ENCODE measurements at places on chromosomes 16 and 17.

- DNase-seq, result no peak
Observed at GRCh38 chr17:61411261-61412142, 11.9 kb downstream of the TBX2 start.

DNA sequence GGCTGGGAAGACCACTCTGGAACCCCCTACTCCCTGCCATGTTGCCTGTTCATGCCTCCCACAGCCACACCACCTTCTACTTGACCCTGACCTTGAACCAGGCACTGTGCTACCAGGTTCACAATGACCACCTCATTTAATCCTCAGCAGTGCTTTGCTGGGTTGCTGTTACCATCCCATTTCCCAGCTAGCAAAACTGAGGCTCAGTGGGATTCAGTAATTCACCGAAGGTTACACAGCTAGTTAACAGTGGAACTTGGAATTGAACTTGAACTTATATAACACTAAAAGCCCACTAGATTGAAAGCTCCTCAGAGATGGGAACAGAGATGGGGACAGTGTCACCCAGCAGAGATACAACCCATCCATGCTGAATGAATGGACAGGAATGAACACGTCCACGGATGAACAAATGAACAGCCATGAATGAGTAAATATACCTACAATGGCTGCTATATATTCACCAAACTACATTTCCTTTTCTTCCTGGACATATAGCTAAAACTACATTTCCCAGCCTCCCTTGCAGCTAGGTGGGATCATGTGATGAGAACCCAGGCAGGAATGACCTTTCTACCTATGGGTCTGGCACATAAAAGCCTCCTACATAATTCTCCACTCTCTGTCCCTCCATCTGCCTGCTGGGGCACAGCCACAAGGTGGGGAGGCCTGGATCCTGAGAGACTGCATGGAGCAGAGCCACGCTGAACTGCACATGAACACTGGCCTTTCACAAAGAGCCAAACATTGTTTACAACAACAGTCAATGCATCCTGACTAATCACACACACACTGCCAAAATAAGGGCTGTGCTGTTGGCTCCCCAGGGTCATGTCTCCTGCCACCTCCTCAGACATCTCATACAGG is 94.8 kb downstream of the RMI2 start:
- no peak for DNase-seq

- DNase-seq, result no peak
Observed at GRCh38 chr16:63998-64913, 8.2 kb downstream of the RHBDF1 start.

DNA sequence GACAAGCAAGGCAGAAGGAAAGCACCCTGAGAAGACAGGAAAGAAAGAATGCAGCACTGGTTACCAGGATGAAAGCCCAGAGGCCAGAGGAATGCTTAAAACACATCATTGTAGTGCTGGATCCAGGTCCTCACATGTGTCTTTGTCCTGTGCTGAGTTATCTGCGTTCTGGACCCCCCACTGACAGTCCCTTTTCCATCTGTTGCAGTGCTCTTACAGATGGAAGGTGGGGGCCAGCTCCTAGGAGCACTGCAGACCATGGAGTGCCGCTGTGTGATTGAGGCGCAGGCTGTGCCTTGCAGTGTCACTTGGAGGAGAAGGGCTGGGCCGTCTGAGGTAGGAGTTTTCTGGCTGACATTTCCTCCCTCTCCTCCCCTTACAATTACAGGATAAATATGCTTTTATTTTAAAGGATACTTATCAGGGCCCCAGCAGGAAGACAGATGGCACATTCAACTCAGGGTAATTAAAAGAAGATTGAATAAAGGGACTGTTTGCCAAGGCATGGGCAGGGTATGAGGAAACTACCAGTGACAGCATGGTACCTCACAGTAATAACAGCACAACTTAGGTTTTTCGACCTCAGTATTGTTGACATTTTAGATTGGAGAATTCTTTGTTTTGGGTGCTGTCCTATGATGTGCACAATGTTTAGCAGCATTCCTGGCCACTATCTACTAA is 3.0 kb downstream of the EME1 start:
- DNase-seq, result no peak

- no peak for DNase-seq
Observed at GRCh38 chr17:46152423-46152822, 40.8 kb downstream of the KANSL1 start.

DNA sequence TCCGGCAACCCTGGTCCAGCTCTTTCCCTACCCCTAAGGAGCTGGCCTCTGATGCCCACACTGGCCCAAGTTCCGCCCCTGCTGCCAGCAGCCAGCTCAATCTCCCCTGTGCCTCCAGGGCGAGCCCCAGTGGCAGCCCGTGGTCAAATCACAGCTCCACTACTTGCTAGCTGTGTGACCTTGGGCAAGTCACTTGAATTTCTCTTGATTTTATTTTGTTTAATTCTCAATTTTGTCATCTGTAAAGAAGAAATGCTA is 10.3 kb downstream of the CASKIN2 start:
- no peak for DNase-seq

GRCh38 chr17:76104896-76105231 is 1.3 kb upstream of the EXOC7 start:
- no peak for DNase-seq

DNA sequence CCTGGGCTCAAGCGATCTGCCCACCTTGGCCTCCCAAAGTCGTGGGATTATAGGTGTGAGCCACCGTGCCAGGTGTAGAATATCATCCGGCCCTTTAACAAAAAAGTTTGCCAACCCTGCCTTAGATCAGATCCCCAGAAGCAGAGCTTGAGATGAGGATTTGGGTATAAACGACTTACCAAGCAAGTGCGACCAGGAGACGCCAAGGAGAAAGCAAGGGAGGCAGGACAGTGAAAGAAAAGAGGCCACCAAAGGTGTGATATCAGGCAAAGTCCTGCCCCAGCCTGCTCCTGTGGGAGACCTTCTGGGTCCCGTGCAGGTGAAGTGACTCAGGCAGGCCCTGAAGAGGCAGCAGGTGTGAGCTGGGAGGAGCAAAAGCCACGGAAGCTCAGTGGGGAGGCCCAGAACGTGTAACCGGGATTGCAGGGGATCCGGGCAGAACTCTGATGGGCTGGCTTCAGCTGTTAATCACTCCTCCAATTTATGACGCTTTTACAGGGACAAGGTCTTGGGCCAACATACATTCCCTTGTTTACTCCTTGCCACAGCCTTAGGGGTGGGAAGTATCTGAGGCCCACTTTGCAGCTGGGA is 14.1 kb upstream of the CALB2 start:
- no peak for DNase-seq

DNA sequence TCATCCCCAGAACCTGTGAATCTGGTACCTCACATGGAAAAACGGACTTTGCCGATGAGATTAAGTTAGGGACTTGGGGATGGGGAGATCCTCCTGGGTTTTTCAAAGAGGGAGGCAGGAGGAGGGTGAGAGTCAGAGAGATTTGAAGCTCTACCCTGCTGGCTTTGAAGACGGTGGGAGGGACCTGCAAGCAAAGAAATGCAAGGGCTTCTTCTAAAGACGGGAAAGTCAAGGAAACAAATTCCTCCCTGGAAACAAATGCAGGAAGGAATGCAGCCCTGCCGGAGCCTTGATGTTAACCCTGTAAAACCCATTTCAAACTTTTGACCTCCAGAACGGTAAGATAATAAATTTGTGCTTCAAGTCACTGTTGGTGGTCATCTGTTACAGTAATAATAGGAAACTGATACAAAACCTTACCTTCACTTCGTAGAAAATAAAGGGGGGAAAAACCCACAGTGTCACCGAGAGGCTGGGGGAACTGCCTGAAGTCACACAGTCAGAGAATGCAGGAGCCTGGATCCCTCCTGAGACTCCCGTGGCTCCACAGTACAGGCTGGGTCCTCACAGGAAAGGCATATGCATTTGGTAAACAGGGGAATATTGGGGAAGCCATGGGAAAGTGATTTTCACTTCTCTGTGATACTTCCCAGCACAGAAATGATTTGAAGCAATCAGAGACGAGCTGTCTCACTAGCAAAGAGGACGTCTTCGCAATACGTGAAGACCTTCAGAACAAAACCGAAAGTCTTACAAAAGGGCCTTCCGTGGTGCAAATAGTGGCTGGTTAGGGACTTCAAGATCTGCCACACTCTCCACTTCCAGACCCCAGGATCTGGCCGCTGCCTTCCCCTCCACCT is 58.9 kb upstream of the CLEC3A start:
- no peak for DNase-seq

Measured in thoracic aorta (tissue), 2 donors.